Fibroblast of skin of scalp (primary cell): ENCODE measurements at places on chromosomes 11 and 22.
A peak's percentile ranks its signal among the peaks of the same experiment; 100 is the strongest.

DNA sequence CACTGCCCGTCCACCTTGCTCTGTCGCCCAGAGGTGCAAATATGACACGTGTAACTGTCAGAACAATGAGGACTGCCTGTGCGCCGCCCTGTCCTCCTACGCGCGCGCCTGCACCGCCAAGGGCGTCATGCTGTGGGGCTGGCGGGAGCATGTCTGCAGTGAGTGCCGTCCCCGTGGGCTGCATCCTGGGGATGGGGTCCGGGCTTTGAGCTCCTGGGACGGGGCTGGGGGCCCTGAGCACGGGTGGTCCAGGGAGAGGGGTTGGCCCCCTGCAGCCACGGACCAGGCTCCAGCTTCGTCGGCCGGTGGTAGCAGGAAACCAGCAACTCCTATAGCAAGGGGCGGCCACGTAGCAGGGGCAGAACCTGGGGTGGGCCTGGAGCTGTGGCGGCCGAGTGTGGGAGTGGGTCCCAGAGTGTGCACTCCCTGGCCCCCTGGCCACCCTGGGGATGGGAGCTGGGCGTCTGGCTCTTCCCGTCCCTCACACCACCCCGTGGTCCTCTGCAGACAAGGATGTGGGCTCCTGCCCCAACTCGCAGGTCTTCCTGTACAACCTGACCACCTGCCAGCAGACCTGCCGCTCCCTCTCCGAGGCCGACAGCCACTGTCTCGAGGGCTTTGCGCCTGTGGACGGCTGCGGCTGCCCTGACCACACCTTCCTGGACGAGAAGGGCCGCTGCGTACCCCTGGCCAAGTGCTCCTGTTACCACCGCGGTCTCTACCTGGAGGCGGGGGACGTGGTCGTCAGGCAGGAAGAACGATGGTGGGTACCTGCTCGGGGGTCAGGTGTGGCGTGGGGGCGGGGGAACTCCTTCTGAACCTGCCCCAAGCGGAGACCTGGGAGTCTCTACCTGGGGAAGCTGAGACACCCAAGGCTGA is 10.1 kb downstream of the MUC2 start:
- no peak for DNase-seq

GRCh38 chr22:23789121-23789520 is 2.4 kb downstream of the SMARCB1 start:
- DNase-seq = no peak

DNA sequence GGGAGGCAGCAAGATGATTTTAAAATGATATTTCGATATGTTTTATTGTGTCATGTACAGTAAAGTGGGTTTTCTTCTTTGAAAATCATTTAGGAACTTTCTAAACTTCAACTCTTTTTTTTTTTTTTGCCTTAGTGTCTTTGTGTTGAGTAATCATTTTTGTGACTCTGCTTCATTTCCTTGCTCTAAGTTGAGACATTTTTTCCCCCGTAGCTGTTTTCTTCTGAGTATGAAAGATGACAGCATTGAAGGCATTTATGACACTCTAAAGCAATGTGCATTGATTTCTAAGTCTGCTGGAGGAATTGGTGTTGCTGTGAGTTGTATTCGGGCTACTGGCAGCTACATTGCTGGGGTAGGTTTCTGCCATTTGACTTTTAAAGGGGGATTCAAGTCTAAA is 23.5 kb downstream of the RRM1 start:
- peak; percentile 68 for DNase-seq

GRCh38 chr11:83523676-83524075 is 237.5 kb upstream of the CCDC90B start:
- DNase-seq = no peak

DNA sequence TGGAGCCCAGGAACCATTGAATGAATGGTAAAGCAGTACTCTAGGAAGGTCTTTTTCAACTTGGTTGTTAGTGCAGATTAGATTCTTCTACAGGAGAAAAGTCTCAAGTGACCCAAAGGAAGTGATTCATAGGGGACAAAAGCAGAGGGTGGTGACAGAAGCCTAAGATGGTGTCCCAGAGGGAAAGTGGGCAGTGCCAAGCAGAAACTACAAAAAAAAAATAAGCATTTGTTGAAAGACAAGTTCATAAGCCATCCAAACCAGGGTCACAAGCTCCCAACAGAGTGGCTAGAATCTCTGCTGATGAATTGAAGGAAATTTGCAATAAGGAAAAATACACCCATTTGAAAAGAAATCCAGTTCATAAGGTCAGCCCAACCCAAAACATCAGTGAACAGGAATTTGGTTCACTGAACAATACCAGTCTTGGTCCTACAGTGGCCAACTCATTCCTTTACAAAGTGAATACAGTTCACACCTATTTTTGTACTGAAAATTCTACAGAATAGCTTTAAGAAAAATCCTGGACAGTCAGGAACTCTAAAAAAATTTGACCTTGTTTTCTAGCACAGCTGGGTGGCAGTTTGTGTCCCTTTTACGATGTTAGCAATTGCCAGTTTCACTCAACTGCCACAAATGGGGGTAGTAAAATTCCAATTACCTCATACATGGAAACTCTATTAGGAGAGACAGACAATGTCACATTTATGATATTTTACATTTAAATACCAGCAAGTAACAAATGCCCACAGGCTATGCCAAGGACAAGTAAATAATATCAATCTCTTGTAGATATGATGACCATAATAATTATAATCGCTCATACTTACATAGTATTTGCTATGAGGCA is 21.6 kb upstream of the NUP160 start:
- no peak for DNase-seq

GRCh38 chr11:123268156-123268555 is 73.1 kb upstream of the CLMP start:
- no peak for DNase-seq

DNA sequence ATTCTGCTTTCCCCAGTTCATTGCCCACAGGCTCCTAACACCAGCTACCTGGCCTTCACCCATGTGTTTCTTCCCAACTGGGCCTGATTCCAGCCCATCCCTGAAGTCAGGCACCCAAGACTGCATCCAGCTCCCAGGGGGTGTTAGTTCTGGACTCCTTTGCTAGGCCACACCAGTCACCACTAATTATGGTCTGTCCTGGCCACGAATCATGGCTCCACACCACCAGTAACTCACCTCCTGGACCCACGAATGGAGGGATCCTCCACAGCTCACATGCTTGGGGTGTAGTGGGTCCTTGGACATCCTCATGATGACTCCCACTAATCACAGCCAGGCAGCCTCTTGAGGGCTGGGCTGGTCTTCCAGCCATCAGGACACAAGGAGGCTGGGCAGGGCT is 3.6 kb upstream of the RASL10A start:
- no peak for DNase-seq

DNA sequence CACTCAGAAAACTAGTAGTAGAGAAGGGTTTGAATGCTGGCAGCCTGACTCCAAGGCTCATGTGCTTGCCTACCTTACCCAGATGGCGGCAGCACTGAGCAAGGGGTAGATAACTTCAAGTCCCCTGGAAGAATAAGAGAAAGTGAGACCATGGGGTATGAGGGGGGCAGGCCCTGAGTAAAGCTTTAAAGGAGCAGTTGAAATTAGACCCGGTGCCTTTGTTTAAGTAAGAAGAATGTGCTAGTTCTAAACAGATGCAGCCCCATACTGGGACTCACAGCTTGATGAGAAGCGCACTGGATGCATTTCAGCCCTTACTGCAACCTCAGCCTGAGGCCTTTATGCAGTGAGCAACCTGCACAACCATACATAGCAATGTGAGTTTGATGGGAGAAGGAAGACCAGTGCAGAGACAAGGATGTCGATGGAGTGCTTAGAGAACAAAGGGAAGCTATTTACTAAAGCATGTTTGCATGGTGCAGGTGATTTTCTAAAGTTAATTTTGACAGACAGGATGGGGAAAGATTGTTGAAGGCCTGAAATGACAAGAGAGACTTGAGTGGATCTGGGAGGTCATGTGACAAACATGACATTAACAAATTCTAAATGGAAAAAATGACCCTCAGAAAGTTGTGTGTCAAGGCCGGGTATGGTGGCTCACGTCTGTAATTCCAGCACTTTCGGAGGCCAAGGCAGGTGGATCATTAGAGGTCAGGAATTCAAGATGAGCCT is 27.1 kb upstream of the TMA7B start:
- peak; percentile 12 for DNase-seq

- no peak for DNase-seq
These were observed 114.9 kb downstream of the ARHGAP32 start for GRCh38 chr11:129077191-129077590.

GRCh38 chr11:57873196-57873911 is 111.8 kb downstream of the CTNND1 start:
- DNase-seq = no peak

GRCh38 chr11:105611572-105612441 is 1.9 kb downstream of the GRIA4 start:
- no peak for DNase-seq

DNA sequence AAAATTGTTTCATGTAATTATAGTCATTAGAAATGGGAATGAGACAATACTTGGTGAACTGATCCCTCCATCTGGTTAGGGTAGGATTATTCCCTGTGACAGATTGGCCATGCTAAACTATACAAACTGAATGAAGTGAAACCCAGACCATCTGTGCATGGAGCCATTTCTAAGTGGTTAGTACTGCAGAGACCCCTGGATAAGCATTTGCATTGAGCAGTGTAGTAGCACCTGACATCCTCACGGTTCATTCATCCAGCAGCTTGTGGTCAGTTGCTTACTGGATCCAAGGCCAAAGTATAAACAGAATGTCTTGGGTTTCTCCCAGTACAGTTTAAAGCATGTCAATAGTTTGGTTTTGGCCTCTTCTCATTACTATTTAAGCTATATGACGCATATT is 93.8 kb upstream of the ARHGAP42 start:
- DNase-seq = no peak
